ENCODE measurements at places on chromosomes 11 and 22.

DNA sequence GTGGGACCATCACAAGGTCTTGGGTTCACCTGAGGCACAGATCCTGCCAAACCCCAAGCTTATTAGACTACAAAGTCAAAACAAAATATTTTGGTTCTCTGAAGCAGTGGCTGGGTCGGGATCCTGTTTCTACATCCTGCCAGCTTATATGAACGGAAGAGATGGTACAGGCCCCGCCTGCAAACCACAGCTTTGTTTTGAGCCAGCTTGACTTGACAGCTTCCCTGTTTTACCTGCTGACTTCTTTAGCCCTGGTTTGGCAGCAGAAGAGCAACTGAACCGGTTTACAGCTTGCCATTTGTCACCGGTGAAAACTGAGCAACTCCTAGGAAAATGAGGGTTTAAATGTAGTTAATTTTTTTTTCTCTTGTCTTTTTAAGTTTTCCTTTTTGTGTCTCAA is 11.4 kb downstream of the PACS1 start:
- DNase-seq: peak; percentile 67

GRCh38 chr22:41966607-41967240 is 2.5 kb upstream of the SEPTIN3 start:
- DNase-seq: no peak

DNA sequence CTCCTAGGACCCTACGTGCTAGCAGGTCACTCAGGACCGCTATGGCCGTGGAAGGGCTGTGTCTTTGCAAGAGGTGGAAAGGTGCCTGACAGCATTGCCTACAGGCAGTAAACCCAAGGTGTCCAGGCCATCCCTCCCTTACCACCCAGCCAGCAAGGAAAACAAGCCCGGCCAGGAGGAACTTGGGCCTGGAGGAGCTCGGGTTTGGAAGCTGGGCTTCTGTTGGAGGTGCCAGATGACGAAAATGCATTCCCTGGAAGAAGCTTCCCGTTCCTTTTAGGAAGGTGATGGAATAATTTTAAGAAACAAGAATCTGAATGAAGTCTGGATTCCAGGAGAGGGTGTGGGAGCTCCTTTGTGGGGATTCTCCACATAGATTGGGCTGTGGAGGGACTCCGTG is 23.6 kb downstream of the FBLN1 start:
- no peak for DNase-seq

GRCh38 chr11:106012744-106013143 is 9.3 kb downstream of the MSANTD4 start:
- DNase-seq: no peak

DNA sequence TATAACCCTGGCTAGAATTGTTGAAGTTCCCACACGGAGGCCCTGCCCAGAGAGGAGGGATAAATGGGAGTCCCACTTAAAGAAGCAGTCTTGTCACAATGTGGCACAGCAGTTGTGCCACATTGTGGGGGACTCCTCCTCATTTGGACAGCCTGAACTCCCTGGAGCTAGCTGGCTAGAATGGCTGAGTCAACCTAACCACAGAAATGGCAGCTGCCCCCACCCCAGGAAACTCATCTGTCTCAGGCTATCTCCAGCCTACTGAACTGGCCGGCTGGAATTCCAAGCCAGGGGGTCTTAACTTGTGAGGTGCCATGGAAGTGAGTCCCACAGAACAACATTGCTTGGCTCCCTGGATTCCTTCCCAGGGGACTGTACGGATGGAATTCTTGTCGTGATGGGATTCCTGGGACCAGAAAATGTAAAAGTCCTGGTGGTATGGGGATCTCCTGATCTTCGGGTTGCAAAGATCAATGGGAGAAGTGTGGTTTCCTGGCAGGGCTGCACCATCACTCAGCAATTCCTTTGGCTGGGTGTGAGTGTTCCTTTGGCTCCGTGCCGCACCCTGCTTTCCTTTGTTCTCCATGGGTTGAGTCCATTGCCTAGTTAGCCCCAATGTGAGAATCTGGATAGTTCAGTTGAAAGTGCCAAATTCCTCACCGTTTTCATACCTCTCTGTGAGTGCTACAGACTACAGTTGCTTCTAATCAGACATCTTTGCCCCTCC is 791.2 kb upstream of the FAT3 start:
- DNase-seq: no peak

DNA sequence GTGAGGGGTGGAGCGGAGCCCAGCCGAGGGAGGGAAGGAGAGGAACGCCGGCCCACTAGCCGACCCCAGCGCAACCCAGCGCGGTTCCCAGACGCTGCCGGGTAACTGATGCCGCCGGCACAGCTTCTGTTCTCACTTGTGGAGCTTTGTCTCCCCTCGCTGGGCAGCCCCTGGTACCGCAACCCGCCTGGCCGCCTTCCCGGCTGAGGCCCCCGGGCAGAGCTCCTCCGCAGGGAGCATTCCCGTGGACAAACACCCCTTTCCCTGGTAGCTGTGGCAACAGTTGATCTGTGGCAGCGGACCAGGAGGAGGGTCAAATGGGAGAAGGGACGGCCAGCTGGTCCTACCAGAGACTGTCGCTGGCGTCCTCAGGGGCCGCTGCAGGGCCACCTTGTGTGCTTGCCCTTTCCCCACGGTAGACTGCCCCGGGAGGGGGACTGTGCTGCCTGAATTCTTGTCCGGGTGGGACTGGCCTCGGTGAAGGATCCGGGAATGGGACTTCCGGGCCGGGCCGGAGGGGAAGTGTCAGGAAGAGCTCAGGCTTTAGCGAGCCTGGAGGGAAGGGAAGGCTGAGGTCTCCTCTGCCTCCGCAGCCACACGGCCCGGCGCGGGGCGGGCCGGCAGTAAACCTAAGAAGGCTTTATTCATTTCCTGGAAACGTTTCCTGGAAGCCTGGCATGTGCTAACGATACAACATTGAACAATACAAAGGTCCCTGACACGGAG is 468.0 kb downstream of the OPCML start:
- no peak for DNase-seq

DNA sequence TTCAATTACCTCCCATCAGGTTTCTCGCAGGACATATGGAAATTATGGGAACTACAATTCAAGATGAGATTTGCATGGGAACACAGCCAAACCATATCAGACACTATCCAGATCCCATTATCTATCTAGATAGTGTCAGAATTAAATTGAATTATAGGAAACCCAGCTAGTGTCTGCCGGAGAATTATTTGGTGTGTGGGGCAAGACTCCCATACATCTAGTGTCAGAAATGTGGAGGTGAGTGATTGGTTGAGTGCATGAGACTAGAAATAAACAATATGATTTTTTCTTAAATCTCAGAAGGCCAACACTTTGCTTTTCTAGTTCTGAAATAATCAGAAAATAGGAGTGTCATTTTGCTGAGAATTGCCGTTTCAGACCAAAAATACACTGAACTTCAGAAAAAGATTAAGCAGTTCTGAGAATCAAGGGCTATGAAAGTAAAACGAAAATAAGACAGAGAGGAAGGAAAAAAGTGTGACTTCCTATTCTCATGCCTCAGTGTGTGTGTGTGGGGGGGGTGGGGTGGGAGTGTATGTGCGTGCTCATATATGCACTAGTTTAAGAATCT is 21.3 kb downstream of the CASP12 start:
- DNase-seq: no peak

GRCh38 chr11:128603752-128604414 is 16.5 kb upstream of the ETS1 start:
- no peak for DNase-seq

DNA sequence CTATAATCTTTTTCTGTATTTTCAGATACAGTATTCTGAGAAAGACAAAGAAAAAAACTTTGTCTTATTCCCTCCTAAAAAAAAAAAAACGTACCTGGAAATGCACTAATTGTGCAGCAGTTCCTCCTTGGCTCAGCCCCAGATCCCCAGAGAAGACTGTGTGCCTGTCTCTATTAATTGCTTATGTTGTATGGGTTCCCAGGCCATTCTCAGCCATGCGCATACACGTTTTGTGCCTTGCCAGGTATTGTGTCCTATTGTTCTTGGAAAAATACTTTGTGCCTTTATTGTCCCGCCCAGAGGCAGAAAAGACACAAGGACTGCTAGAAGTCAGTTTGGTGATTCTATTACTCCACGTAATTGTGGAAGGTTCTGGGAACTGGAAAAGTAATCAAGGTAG is 91.2 kb downstream of the PIWIL4 start:
- DNase-seq: no peak

DNA sequence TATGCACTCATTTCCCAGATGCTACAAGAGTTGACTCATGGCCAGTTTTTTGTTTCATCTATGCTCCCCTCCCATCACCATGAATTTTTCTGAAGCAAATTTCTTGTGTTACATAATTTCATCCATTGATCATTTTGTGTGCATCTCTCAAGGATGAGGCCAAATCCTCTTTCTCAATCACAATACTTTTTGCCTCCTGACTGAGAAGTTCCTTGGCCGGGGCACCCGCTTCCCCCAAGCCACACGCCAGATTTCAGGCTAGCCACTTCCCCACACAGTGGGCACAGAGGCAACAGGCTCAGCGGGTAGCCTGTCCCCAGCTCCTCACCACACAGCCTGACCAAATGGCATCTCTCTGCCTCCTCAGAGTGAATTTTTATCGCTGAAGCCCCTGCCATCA is 9.8 kb upstream of the DSCAML1 start:
- DNase-seq: no peak

DNA sequence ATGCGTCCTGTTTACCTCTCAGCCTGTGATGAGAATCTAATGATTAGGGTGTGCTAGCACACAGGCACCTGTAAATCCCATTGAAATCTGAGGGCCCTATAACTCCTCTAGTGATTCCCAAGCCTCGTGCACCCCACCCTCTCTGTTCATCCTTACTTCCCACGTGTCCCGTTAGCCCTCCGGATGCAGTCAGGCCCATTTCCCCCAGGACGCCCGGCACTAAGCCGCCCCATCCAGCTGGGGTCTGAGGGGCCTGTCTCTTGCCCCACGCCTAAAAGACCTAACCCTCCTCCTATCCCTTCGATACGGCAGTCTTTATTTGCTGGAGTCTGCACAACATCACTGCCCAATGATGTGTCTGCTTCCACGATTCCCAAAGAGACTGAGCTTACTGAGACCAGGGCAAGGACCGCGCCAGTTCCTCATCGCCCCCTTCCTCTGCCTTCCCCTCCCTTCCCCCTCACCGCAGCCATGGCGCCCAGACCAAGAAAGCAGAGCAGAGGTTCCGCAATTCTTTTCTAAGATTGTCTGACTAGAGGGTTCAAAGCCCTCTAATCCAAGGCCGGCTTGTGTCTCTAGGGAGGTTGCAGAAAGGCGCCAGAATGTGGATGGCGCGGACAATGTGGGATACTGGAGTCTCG is 1.1 kb upstream of the FADS2 start:
- DNase-seq: no peak

DNA sequence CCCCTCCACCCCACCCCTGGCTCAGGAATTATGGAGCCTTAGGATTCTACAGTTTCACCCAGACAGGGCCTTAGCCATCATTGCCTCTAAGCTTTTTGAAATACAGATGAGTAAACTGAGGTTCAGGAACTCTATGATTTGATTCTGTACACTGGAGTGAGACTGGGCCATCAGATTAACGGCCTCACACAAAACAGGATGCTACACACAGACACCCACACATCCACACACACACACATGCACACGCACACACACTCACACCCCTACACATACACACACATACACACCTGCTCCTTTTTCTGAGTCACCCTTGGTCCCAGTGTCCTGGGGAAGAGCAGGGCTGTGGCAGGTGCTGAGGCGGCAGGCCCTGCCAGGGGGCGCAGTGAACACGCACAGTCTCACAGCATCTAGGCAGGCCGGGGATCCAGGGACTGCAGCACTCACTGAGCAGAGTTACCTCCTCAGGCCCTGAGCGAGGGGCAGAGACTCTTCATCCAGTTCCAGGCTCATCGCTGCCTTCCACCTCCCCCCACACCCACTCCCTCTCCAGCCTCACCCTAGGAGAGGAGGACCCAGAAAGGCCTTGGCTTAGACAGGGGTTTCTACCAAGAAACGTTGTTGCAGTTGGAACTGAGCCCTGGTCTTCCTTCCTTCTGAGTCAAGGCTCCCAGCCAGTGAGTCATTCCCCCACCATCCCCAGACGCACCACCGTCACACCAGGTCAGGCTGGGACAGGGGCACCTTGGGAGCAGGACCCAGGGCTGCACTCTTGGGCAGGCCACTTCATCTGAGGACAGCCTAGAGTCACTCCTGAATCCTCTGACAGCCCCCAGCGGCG is 89.8 kb upstream of the PARVA start:
- no peak for DNase-seq

- DNase-seq: no peak
These were observed 66.1 kb upstream of the VPREB1 start for GRCh38 chr22:22178355-22178965.

GRCh38 chr11:64802370-64803157 is 450 bp downstream of the MAP4K2 start:
- DNase-seq: no peak

DNA sequence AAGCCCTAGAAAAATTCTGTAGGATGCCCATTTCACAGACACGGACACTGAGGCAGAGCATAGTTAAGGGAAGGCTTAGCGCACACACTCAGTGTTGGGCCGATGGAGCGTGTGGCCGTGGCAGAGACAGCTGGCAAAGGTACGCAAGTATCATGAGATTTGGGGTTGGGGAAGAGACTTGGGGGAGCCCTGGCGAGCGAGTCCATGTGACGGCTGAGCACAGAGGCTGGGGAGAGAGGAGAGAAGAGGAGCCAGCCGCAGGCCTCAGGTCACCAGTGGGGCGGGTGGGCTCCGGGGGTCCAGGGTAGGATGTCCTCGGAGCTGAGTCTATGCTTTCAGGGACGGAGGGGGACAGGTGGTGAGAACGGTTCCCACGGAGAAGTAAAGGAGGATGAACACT is 311.3 kb downstream of the CTTN start:
- DNase-seq: no peak

DNA sequence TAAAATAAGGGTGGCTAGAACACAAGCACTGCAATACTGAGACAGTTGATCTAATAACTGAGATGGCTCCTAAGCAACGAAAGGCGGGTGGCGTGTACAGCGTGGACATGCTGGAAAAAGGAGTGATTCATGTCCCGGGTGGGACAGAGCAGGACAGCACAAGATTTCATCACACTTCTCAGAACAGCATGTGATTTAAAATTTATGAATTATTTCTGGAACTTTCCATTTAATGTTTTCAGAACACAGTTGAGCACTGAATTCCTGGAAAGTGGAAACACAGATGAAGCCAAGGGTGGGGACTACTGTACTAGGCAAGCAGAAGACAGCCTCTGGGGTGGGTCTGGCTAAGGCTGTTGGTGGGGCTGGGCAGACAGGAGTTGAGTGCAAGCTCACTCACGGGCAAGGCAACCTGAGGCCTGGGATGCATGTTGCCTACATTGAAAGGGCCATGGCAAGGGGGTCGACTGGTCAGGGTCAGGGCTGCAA is 165.6 kb upstream of the DDI1 start:
- DNase-seq: no peak

GRCh38 chr22:29904020-29904419 is 21.0 kb downstream of the MTMR3 start:
- no peak for DNase-seq

- DNase-seq: no peak
These were observed 38.9 kb upstream of the TH start for GRCh38 chr11:2210366-2211112.

GRCh38 chr11:78339483-78339882 is 78.1 kb downstream of the GAB2 start:
- no peak for DNase-seq

Data from activated naive CD4-positive, alpha-beta T cell (primary cell).